ENCODE measurements at places on chromosomes 5 and 9.

GRCh38 chr5:96054311-96055030 is 92.8 kb upstream of the ELL2 start:
- no peak for DNase-seq

DNA sequence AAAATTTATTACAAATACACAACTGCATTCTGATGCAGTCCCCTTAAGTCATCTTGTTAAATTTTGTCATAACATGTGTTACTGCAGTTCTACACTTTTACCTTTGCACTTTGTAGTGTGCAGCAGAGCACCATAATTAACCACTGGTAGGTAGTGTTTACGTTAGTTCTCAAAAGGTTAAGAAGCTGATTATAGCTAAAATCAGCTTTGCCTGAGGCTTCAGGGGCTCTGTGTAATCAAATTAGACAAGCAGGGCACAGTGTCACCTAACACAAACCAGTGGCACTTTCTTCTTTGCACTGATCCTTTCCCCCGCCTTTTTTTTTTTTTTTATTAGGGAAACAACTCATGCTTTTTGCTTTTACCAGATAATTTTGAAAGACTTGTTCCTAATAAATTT is 26.1 kb downstream of the POU5F2 start:
- no peak for DNase-seq

- no peak for DNase-seq
These were observed 428 bp downstream of the EFNA5 start for GRCh38 chr5:107670087-107670931.

GRCh38 chr5:76290321-76290757 is 112.7 kb upstream of the IQGAP2 start:
- DNase-seq = no peak

DNA sequence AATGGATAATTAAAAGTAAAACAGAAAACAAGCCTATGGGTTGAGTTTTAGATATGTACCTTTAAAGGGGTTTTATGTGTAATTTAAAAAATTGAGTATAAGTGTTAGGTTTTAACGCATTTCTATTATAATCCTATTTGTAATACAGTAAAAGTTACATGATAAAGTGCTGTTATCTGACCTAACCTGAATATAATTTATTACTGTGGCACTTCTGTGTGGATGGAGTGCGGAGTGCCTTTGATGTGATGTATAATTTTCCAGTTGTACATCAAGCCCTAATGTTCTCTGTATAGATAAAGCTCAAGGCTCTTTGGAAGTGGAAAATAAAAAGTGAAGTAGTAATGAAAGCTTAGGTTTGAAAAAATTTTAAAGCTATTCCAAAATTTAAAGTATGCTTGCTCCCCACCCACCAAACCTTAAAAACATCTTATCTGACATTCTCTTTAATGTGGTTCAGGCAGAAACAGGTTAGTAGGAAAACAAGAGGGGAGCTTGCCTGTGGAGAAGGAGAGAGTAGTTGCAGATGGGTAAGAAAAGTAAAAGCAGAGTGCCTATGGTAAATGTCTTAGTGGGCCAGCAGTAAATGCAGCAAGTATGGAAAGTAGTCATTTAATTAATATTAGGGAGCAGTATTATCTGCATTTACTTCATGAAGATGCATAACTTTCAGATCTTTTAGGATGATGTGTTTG is 4.0 kb downstream of the MATR3 start:
- no peak for DNase-seq

DNA sequence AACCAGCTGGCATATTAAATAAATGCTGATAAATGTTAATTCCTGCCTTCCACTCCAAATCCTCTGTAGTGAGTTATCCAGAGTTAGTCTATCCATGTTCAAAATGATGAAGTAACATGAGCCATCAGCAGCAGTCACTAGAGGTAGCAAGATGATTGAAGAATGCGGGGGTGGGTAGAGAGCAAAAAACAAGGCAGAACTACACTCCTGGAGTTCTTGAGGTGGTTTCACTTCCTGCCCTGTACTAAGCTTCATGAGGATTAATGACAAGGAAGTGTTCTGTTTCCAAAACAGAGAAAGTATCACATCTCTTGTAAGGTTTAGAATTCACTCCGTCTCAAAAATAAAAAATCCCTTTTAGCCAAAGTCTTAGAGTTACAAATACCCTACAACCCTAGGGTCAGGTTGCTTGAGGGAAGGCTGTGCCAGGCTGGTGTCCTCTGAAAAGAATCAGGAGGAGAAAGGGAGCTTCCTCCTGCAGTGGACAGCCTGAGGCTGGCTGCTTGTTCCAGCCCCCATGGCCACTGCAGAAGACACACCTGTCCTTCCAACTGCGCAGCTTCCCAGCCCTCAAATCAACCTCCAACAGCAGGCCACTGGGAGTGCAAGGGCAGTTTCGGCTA is 180.2 kb downstream of the DENND1A start:
- DNase-seq = no peak

DNA sequence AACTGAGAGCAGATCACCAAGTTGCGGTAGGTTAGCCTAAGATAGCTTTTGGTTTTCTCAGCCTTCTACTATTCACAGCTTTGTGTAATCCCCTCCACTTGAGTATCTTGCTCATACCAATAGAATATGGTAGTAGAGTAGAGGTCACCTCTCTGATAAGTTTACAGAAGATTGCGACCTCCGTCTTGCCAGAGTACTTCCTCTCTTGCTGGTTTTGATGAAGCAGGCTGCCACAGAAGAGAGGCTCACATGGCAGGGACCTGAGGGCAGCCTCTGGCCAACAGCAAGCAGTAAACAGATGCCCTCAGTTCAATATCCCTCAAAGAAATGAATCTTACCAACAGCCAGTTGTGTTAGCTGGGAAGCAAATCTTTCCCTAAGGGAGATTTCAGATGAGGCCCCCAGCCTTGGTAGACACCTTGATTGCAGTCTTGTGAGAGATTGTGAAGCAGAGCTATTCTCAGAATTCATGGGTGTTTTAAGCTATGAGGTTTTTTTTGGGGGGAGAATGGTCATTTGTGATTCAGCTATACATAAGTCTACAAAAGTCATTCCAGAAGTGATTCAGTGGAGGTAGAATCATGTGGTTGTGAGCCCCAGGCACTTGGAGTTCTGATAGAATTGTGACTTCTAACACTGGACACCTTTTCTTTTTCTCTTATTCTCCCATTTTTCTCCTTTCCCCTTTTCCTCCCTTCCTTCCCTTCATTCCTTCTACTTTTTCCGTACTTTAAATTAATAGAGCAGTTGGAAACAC is 22.7 kb upstream of the CDKN2B start:
- no peak for DNase-seq

DNA sequence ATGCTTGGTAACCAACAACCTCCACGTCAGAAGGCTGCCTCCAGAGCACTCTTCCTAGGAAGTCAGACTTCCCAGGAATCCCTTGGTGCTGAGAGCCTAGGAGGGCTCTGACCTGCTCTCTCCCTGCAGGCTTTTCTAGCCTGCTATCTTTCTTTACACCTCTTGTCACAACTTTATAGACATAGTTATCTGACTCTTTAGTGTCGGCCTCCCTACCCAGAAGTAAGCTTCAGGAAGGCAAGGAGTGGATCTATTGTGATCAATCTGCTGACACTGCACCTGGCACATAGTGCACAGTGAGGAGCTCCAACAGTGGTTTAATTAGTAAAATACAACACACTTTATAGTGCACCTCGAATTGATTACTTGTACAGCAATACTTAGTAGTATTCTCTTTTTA is 2.3 kb downstream of the AFAP1L1 start:
- DNase-seq = no peak

GRCh38 chr5:56337715-56338319 is 104.7 kb upstream of the ANKRD55 start:
- no peak for DNase-seq

GRCh38 chr5:146815411-146815810 is 63.1 kb downstream of the PPP2R2B start:
- no peak for DNase-seq

- peak; percentile 30 for DNase-seq
These were observed 95.8 kb downstream of the PLPP1 start for GRCh38 chr5:55438998-55439397.

DNA sequence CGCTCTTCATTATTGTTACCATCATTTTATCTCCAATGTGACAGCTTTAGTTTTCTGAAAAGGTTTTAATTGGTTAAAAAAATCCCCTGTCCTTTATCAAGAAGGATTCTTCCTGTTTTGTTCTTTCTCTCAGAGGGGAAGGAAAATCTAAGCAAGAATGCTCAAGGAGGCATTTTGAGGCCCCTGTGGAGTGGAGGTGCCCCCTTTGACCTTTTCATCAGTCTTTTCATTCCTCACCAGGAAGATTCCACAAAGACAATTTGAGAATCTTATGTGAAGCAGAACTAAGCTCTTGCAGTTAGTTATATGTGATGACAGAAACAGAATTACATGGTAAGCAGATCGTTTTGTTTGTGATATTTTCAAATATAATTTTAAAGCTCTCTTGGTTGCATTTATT is 489.6 kb downstream of the MAN2A1 start:
- DNase-seq = no peak

- DNase-seq = no peak
These were observed 27.5 kb downstream of the CDH6 start for GRCh38 chr5:31221001-31221400.

GRCh38 chr5:472076-472655 is 29.2 kb downstream of the EXOC3 start:
- DNase-seq = no peak

- no peak for DNase-seq
These were observed 24.3 kb upstream of the OTULINL start for GRCh38 chr5:14557203-14557770.

DNA sequence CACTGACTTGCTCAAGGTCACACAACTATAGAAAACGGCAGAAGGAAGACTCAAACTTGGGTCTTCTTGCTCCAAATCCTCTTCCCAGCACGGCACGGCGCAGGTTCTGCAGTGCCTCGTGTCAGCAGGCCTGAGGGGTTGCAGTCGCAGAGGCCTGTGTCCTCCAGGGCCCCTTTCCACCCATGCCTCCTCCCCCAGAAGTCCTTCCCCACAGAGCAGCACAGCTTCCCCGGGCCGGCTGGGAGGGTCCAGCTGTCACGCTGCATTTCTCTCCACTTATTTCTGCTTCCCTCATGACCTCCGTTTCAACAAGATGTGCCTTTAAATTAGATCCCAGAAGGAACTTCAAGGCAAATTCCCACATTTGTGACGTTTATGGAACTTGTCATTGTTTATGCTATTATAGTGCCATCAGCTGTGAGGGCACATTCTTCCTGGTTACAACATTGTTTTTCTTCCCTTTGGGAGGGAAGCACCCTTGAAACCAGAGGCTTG is 148.4 kb downstream of the C5orf15 start:
- no peak for DNase-seq

DNA sequence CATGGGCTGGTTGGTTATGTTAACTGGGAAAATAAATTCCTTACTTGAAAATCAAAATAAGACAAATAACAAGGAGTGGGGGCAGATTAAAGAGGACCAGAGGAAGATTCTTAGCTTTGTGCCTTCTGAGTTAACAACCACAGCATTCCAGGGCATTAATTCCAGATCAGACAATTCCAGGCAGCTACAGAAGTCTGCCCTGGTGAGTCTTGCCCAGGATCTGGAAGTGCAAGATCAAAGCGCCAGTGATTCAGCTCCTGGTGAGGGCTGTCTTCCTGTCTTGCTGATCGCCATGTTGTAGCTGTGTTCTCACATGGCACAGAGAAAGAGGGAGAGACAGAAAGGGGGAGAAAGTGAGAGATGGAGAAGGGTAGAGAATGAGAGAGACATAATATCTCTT is 65.6 kb downstream of the ANXA2R start:
- no peak for DNase-seq

- DNase-seq = no peak
These were observed 29.3 kb downstream of the SEMA5A start for GRCh38 chr5:9516591-9516990.

DNA sequence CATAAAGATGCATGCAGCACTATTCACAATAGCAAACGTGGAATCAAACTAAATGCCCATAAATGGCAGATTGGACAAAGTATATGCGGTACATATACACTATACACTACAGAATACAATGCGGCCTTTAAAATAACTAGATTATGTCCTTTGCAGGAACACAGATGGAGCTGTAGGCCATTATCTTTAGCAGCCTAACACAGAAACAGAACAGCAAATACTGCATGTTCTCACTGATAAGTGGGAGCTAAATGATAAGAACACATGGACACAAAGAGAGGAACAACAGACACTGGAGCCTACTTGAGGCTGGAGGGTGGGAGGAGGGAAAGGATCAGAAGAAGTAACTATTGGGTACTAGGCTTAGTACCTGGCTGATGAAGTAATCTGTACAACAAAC is 758.2 kb downstream of the TLE1 start:
- DNase-seq = no peak

- DNase-seq = no peak
These were observed 1.0 kb downstream of the ELAVL2 start for GRCh38 chr9:23824830-23825591.

- peak; percentile 53 for DNase-seq
These were observed 110.7 kb upstream of the RAD23B start for GRCh38 chr9:107172160-107172978.

DNA sequence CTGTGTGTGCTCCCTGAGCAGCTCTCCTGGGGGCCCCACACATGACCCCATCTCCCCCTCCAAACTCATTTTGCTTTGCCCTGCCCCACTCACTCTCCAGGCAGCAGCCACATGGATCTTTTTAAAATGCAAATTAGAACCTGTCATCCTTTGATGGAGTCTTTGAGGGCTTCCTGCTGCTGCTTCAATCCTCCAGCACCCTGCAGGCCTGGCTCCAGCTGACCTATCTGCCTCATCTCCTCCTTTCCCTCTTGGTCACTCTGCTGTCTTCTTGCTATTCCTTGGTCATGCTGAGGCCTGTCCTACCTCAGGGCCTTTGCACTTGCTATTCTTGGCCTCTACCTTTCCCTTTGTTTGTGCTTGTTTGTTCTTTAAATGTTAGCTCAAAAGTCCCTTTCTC is 17.9 kb downstream of the NDST1 start:
- DNase-seq = no peak

DNA sequence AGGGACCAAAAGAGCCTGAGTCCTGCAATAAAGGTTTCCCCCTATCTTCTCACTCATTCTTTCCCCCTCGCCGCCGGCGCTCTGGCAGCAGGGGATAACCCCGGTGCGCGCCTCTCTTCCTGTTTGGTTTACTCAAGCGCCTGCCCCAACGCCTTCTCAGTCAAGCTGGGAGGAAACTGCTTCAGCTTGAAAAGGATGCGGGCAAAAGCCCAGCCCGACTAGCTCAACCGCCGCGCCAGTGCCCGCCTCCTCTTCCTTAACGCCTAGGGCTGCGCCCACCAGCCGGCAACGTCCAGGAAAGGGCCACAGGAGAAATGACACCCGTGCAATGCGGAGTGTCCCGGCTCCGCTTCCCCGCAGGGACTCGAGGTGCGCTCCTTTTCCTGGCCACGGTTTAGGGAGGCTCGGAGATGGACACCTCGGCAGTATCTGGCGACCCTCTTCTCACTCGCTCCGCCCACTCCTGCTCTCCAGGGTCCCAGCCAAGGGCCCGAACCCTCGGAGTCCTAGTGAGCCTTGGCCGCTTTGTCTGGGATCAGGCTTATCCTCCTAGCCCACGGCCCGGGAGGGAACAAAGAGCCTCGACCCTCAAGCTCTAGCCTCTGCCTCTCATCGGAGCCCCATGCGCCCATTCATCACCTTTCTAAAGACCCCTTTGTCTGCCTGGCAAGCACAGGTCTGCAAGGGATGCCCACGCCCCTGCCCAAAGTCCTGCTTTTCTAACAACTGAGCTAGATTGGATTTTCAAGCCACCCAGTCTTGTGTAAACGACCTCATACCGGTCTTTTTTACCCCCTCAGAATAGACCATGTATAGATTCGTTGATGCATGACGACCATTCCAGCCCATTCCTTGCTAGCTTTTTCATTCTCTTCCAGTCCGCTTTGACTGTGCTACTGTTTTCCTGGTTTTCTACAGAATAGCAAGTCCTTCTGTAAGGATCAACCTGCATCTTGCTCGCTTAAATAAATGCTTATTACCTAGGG is 2.0 kb downstream of the ST8SIA4 start:
- DNase-seq = no peak

- DNase-seq = no peak
These were observed 7.8 kb downstream of the FST start for GRCh38 chr5:53488195-53488722.

Data from hippocampal formation (tissue), 2 donors.